Astrocyte (in vitro differentiated cells and primary cell): ENCODE measurements at places on chromosomes 2 and 18. TPM values are rescaled to one million over a fixed set of nuclear protein-coding genes. Genes with fewer than 3 reads are reported as not detected.

DNA sequence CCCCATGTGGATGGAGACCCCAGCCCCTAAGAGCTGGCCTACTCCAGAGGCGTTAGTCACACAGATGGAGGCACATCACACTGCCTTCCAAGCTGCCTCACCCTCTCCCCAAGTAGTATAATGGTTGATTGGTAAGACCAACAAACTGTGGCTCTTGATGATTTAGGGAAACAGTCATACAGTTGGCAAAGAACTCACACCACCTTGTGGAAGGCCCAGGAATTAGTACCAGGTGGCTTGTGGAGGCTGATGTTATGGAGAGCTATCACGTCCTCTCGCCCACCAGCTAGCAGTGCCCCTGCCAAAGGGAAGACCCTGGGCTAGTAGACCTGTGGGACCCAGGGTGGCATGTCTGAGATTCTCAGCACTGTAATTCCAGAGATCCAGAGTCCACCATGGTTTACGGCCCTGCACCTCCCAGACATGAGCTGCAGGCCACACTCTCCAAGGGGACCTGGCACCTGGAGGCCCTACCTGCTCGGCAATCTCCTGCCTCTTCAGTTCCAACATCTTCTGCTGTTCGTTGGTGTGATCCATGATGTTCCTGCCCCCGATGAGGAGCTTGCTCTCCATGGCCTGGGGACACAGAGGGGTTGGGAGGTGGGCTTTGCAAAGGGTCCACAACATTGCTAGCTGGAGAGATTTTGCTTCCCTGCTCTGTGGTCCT, 26.3 kb downstream of the KIF3C start:
- no peak for DNase-seq
- no peaks in the 10 kb centered on the region for H3K27me3 ChIP-seq
- H3K27ac ChIP-seq = no peak overlapping the region

- no peak overlapping the region for H3K4me3 ChIP-seq
- no peaks in the 10 kb centered on the region for H3K27me3 ChIP-seq
- no peak for DNase-seq
- no peak overlapping the region for H3K27ac ChIP-seq
Measured at GRCh38 chr18:24341361-24341760, 56.3 kb downstream of the OSBPL1A start.

DNA sequence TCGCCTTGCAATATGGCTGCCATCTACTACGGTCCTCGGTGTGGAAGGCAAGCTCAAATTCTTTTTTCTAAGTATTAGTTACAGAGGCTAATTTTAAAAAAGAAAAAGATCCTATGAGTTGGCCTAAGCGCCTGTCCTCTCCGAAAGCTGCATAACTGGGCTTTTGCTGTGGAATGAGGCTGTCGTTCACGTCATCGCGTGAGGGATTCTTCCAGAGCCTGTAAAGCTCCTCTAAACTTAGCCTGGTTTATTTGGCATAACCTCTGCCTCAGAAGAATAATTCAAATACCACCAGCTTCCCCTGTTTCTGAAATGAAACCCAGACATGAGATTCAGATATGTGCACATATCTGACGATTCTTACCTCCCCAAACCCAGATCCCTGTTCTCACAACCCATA, 187.4 kb downstream of the DNER start:
- no peaks in the 10 kb centered on the region for H3K36me3 ChIP-seq
- DNase-seq = no peak
- H3K27ac ChIP-seq = no peak overlapping the region
- H3K4me1 ChIP-seq = no peaks in the 10 kb centered on the region

DNA sequence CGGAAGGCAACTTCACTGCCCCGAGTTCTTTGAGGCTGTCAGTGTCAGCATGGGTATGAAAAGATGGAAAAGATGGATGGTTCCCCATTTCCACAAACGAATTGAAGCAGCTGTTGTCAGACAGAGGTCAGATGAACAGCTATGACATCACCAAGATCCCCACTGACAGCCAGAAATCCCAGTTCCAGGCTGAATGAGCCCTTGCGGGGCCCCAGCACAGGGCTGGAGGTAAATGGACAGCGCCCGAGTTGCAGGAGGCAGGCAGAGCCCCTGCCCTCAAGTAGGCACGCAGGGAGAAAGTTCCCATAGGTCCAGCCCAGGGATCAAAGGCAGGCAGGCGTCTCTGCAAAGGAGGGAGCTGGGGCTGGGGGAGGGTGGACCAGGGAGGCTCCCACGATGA, 169.5 kb upstream of the AGAP1 start:
- DNase-seq = no peak
- no peaks in the 10 kb centered on the region for H3K36me3 ChIP-seq
- H3K4me1 ChIP-seq = peaks cover 3% of the 10 kb centered on the region

- no peak overlapping the region for H3K27ac ChIP-seq
- H3K27me3 ChIP-seq = no peaks in the 10 kb centered on the region
- no peaks in the 10 kb centered on the region for H3K4me1 ChIP-seq
- H3K36me3 ChIP-seq = no peaks in the 10 kb centered on the region
Measured at GRCh38 chr2:16870491-16871076, 204.9 kb upstream of the CYRIA start.

- no peak overlapping the region for H3K4me3 ChIP-seq
- H3K27ac ChIP-seq = no peak overlapping the region
- no peak for DNase-seq
- no peaks in the 10 kb centered on the region for H3K36me3 ChIP-seq
- H3K4me1 ChIP-seq = no peaks in the 10 kb centered on the region
Measured at GRCh38 chr2:842151-842803, 108.4 kb upstream of the SNTG2 start.

The PTH2R gene
- not detected in 2 replicates for total RNA-seq

The TFPI gene
- total RNA-seq = 52.9 and 56.6 TPM in 2 replicates

DNA sequence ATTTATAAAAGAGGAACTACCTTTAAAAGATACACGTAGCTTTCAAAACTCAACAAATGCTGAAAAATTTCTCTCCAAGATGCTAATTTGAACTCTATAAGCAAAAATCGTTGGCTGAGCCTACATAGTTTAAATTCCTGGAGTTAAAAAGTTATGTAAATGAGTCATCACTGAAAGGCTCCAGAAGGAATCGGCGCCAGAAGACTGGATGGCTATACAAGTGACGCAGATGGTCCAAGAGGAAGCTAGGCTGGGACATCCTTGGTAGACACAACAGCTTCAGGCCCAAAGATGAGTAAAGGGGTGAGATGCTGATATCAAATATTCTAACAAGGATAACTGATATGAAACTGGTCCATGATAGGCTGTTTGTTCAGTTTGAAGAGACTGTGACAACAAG, 22.8 kb upstream of the DNAH6 start:
- H3K36me3 ChIP-seq = no peaks in the 10 kb centered on the region
- H3K27ac ChIP-seq = peak overlapping the region; percentile 76
- H3K4me1 ChIP-seq = peaks cover 12% of the 10 kb centered on the region
- H3K27me3 ChIP-seq = no peaks in the 10 kb centered on the region
- no peak overlapping the region for H3K4me3 ChIP-seq

- no peaks in the 10 kb centered on the region for H3K27me3 ChIP-seq
- no peak overlapping the region for H3K27ac ChIP-seq
- no peaks in the 10 kb centered on the region for H3K36me3 ChIP-seq
- peak; percentile 80 for DNase-seq
- no peaks in the 10 kb centered on the region for H3K4me1 ChIP-seq
- H3K4me3 ChIP-seq = no peak overlapping the region
Measured at GRCh38 chr2:145258903-145259579, 739.1 kb upstream of the ZEB2 start.

The OTOF gene
- total RNA-seq = not detected in 2 replicates

- DNase-seq = peak; percentile 57
- no peak overlapping the region for H3K27ac ChIP-seq
- no peak overlapping the region for H3K4me3 ChIP-seq
- peaks cover 49% of the 10 kb centered on the region for H3K4me1 ChIP-seq
- no peaks in the 10 kb centered on the region for H3K27me3 ChIP-seq
Measured at GRCh38 chr2:27956888-27957287, 66.4 kb downstream of the BABAM2 start.

GRCh38 chr2:230693411-230693810, 19.2 kb upstream of the CAB39 start:
- H3K4me3 ChIP-seq = no peak overlapping the region
- peaks cover 17% of the 10 kb centered on the region for H3K4me1 ChIP-seq
- no peaks in the 10 kb centered on the region for H3K36me3 ChIP-seq
- H3K27ac ChIP-seq = no peak overlapping the region
- no peaks in the 10 kb centered on the region for H3K27me3 ChIP-seq

DNA sequence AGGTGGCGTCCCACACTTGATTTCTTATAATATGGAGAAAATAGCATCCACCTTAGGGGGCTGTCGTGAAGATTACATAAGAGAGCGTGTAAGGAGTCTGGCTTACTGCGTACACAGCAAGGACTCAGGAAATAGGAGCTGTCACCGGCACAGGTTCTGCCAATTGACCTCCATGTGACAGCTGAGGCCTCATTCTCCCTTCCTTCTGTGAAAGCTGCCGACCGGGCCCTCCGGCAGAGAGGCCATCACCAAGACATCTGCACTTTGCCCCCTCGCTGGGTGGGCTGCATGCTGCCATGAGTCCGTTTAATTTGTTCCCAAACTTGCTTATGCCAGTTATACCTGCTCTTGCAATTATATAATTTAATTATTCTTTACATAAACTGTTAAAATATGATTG, 27.7 kb downstream of the HS1BP3 start:
- H3K27me3 ChIP-seq = no peaks in the 10 kb centered on the region
- H3K36me3 ChIP-seq = no peaks in the 10 kb centered on the region
- H3K4me1 ChIP-seq = peaks cover 7% of the 10 kb centered on the region
- no peak overlapping the region for H3K27ac ChIP-seq
- DNase-seq = no peak
- H3K4me3 ChIP-seq = no peak overlapping the region

- no peaks in the 10 kb centered on the region for H3K27me3 ChIP-seq
- no peak overlapping the region for H3K4me3 ChIP-seq
- DNase-seq = no peak
Measured at GRCh38 chr2:169290433-169290832, 71.9 kb downstream of the LRP2 start.
